Cortex of kidney (tissue), 1 donor: ENCODE measurements at places on chromosomes 1 and 21.

DNA sequence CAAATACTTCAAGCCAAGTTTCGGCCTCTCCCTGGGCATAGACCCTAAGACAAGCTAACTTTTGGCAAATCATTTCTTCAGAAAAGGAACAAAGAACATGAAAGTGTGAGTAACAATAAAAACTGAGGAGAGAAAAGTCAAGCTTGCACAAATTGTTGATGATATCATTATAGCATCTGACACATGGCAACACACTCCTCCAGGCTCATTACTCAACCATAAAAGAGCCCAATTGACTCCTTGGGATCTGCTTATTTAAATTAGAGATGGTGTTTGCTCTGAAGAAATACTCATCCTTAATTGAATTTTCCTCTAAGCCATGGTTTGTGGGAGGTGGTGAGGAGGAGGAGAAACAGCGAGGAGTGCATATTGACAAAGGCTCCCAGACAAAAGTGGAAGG, 54.5 kb downstream of the TNFSF4 start:
- no peak for DNase-seq

DNA sequence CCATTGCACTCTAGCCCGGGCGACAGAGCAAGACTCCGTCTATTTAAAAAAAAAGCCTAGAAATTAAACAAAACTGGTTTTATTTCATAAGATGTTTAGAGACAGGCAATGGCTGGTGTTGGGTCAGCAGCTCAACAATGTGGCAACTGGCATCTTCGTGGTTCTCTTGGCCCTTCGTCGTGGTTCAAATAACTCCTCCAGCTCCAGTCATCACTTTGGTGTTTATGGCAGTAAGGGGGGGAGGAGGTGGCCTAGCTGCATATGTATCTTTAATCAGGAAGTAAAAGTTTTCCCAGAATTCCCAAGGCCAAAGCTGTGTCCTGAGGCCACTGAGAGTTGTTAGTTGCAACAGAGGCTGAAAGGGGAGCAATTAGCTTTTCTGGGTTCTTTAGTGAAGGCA, 13.0 kb upstream of the LTN1 start:
- DNase-seq: no peak

GRCh38 chr1:221448585-221449175, 293.2 kb downstream of the DUSP10 start:
- DNase-seq: no peak

DNA sequence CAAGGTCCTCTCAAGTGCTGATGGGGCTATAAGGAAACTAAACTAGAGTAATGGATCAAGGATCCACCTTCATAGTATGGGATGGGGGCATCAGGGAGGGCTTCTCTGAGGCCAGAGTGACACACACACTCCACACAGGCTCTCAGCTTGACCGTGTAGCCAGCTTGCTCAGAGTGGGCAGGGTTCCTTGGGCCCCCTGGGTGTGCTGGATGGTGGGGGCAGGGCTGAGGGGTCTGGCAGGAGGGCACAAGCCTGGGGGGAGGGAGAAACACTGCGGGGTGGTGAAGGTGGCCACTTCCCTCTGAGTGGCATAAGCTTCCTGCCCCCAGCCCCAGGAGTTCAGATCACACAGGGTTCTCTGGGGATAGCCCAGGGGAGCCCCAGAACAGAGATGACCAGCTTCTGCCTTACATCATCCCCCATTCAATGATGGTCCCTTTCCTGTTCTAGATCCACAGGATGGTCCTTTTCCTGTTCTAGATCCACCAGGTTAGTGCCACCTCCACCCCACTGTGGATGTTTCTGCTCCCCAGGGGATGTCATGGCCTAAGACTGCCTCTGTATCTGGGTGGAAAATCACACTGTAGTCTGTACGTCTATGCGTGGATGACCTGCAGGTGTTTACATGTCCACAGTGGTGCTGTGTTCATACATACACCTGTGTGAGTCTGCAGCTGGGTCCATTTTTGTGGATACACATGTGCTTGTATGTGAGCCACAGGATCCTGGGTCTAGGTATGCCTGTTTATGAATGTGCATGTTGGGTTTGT, 525.0 kb downstream of the PTPRU start:
- DNase-seq: no peak

DNA sequence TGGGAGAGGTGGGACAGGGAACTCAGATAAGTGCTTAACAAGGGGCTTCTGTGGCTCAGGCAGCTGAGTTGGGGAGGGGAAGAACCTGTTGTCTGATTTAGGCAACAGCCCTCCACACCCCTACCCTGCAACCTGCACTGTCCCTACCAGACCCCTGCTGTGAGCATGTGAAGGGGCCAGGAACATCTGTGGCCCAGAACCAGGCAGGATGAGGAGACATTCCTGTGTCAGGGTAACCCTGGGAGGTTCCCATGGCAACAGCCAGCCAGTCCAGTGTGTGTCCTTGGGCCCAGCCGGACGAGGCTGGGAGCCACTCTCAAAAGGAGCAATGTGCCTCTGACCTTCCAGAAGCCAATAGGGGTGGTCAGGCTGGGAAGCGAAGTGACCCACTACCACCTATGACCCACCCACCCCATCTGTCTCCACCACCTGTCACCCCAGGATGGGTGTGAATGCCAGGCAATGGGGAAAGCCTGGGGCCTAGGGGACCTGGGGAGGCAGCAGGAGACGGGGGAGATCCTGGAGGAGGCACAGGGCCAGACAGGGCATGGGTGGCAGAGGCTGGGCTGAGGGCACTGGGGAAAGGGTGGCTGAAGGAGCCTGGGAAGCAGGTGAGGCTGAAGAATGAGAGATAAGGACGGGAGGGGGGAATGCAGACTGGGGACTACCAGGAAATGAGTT, 5.0 kb upstream of the PMVK start:
- no peak for DNase-seq

- no peak for DNase-seq
Measured at GRCh38 chr1:242184955-242185354, 186.1 kb upstream of the MAP1LC3C start.

DNA sequence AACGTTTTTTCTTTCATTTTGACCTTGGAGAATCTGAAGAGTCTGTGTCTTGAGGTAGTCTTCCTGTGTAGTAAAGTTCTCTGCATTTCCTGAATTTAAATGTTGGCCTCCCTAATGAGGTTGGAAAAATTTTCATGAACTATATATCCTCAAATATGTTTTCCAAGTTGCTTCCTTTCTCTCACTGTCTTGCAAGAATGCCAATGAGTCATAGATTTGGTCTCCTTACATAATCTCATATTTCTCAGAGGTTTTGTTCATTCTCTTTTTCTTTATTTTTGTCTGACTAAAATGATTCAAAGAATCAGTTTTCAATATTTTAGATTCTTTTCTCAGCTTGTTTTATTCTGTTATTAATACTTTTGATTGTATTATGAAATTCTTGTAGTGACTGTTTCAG, 87.6 kb downstream of the DRAM2 start:
- DNase-seq: no peak

- DNase-seq: no peak
Measured at GRCh38 chr21:29827236-29827635, 112.6 kb downstream of the GRIK1 start.

DNA sequence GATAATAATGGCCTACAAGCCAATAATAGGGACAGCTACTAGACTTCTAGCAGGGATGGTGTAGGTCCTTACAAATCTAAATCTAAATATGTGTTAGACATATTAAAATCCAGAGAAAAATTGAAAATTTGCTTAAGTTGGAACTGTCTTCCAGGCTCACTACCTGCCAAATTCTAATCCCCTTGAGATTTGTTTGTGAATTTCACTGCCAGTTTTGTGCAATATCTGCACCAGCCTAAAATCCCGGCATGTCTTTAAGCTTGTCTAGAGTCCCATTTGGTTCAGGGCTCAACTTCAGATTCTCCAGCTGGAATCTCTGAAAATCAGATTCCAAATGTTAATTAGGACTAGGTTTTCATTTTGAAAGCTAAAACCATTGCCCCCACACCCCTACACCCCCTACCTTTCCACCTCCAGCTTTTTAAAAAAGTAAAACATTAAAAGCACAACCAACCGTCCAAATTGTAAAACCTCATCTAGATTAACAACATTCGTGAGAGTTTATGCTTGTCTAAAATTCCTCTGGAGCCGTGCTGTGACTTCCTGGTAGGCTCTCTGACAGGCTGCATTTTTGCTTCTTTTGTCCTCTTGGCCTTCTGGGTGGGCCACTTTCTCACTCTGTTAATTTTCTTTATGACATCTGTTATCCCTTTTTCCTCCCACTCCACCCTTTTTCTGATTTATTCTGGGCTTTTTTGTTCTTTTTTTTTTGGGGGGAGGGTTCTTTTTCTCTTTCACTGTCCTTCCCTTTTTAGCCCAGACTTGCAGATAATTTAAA, 348.7 kb downstream of the PAPPA2 start:
- DNase-seq: no peak

DNA sequence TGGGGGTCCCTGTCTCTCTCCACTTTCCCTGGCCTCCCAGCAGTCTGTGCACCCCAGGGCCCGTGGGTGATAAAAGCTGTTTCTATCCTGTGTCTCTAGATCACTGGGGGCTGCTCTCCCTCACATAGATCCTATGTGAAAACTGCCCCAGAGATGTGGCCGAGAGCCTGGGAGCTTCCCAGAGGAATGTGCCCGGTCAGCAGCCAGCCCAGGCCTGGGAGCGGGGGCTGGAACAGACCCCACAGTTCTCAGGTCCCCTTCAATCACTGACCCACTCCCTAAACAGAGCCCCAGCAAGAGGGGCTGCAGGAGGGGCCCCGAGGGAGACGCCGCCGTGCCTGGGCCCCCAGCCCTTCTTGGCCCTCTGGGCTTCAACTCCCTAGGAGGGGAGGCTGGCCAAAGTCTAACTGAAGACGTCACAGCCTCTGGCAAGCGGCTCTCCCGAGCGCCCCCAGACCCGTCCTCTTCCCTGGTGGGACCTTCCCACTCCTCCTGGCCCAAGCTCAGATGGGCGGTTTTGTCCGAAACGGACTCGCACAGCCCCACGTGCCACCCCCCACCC, 403 bp downstream of the MXRA8 start:
- no peak for DNase-seq

GRCh38 chr1:60073605-60074278, at the start of gene C1orf87:
Gene C1orf87, minus strand, starts transcription at chr1:60073770. Its CDS starts 1,127 bp downstream, at chr1:60072643.
- DNase-seq: no peak

GRCh38 chr21:37337831-37338230, 28.7 kb upstream of the DYRK1A start:
- DNase-seq: no peak

DNA sequence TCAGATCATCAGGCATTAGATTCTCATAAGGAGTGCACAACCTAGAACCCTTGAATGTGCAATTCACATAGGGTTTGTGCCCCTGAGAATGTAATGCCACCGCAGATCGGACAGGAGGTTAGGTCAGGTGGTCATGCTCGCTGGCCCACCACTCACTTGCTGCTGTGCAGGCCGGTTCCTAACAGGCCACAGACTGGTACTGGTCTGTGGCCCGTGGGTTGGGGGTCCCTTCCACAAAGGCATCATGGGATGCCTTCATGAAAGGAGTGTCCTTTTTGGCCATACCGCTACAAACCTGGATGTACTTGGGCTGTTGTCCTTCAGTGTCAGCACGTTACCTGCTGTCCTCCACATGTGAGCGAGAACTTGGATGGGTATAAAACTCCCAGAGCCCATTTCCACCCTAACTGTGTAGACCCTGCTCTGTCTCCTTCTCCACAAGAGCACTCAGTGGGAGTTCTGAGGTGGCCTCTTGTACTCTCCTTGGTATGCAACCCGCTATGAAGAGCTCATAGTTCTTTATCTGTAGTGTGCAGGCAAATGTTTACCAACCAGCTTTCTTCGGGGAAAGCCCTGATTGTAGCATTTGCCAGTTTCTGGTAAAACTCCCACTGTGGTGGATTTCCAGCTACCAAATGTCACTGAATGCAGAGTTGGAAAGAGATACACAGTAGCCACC, 41.7 kb upstream of the SLC19A1 start:
- no peak for DNase-seq

DNA sequence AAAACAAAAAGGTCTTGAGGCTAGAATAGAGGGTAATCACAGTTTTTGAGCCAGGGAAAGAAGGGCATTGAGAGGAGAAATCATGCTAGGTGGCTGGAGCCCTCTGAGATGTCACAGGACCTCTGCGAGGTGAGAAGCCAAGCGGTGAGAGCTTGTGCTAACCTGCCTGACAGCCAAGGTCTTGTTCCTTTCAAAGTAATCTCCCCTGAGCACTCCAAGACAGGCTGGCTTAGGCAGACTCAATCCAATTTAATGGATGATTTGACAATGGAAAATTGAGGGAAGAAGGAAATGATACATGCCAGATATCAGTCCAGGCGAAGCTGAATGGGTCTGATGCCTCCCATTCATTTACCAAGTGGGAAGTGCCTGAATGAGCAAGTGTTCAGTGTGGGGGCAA, 311.9 kb upstream of the PTBP2 start:
- DNase-seq: no peak

DNA sequence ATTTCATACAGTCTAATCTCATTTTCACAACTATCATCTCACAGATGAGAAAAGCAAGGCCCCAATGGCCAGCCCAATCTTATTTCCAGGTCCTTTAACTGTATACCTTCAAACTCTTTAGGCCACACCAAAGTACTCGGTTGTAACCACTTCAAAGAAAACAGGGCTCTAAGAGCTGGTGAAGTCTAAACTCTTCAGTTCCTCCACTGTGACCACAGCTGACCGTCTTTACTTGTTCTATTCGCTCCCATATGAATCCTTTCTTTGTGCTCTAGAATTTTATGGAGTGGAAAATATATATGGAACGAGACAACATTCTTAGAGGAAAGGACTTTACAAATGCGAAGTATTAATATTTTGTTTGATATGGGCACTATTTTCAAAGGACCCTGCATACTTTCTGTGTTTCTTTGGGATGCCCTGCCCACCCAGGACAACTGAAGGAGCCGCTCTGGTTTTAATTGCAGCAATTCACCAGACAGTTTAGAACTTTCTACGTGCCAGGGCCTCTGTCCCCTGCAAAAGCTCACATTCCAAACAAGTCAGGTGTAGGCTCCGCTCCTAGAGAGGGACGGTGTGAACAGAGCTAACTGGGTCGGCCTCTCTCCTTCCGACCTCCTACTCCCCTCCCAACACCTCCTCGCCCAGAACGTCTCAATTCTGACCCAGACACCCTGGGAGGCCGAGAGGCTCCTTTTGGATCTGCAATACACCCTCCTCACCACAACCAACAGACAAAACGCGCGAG, 15.7 kb downstream of the IER5 start:
- no peak for DNase-seq

DNA sequence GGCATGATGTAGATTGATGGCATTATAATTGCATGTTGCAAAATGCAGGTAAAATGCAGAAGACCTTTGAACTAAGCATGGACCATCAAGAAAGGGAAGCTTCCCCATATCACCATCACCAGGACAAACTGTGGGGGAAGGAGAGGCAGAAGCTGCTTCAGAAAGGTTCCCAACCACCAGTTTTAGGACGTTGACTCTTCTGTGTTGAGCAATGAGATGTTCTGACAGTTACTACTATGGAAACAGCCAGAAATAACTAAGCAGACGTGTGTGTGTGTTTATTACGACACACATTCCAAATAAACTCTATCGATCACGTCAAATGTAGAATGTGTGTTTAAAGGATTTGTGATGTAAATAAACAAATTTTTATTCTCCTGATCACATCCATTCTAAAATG, 110.2 kb upstream of the PLD5 start:
- no peak for DNase-seq

- DNase-seq: no peak
Measured at GRCh38 chr1:35574125-35574654, 1.1 kb downstream of the TFAP2E start.
